ENCODE measurements at places on chromosomes 13 and 19.

DNA sequence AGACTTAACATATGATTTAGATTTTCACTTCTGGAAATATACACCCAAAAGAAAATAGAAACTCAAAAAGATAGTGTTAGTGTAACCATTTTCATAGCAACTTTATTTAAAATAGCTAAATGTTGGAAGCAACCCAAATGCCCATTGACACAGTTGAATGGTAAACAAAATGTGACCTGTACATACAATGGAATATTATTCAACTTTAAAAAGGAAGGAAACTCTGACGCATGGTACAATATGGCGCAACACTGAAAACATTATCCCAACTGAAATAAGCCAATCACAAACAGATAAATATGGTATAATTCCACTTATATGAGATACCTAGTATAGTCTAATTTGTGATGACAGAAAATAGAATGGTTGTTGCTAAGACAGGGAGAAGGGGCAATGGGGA is 1456.1 kb upstream of the MIR17HG start:
- no peak for DNase-seq

DNA sequence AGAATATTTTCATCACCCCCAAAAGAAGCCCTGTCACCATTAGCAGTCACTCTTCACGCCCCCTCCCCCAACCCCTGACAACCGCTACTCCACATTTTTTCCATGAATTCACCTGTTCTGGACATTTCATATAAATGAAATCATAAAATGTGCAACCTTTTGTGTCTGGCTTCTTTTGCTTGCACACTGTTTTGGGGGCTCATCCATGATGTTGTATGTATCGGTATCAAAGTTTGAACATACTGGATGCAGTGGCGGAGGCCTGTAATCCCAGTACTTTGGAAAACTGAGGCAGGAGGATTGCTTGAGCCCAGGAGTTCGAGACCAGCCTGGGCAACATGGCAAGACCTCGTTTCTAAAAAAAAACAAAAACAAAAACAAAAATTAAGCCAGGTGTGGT is 7.2 kb downstream of the GADD45B start:
- no peak for DNase-seq

- DNase-seq: no peak
These were observed at the start of gene MAB21L1 for GRCh38 chr13:35475960-35476943. Gene MAB21L1 (minus strand): TSS chr13:35476689. CDS start chr13:35476138, 551 bp downstream.

DNA sequence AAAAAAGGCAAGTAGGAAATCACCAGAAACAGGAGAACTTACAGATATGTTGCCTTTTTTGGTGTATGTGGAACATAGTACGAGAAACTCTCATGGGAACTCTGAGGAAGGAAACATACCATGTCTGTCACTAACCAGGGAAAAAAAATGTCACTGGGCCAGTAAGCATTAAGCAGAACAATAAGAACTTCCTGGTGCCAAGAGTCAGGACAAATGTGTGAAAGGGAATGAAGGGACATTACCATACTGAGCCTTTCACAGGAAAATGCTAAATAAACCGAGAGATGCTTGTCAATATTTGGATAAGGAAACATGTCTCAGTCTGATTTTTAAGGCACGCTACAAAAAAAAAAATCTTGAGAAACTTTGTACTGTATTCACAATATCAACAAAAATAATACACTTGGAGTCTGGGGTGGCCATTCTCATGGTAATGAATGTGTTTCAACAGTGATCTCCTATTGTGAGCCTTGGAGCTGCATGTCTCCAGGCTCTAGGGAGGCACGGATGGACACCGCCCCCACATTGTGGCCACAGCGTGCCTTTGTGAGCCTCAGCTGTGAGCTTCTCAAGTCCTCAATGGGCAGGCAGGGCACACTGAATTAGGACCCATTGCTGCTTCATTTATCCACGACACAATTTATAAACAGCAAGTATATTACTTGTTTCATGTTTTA is 113.0 kb upstream of the ARGLU1 start:
- DNase-seq: no peak

GRCh38 chr19:42317535-42317934 is 4.4 kb downstream of the TMEM145 start:
- DNase-seq: no peak

DNA sequence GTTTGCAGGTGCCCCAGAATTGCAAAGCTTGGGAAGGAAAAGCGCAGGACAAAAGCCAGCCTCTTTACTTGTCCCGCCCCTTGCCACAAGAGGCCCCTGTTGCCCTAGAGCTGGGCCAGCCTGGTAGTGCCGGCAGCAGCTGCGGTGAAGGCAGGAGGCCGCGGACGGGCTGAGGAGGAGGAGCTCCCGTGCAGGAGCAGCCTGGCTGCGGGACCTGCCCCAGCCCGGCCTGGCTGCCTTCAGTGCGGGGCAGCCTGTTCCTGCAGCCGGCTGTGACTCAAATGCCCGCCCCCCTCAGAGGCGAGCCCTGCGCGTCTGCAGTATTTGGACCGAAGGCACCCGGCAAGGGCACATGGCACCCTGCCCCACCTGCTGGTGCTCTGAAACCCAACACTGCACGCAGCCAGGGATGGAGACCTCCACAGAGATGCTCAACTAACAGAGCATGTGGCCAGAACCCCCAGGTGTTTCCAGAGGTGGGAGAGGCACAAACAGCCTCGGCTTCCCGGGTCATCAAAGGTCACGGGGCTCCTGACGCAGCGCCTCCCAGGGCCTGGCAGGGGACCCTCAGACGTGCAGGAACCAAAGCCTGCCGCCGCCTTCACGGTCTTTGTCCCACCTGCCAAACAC is 29.7 kb downstream of the NAXD start:
- peak; percentile 42 for DNase-seq

DNA sequence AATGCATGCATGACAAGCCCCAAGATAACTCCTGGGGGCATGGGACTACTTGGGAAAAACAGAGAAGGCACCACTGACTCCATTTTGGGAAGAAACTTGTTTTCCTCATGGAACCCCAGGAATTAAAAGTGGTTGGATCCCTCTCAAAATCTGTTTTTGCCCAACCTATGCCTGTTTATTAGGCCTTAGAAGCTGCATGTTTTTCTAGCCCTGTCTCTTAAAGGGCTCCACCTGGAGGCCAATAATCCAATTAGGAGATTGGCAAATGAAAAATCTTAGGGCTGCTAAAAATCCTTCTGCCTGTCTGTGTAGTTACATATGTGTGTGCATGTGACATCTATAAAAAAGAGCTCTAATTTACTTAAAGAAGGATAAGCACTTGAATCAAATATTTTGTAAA is 26.9 kb downstream of the MED4 start:
- no peak for DNase-seq

DNA sequence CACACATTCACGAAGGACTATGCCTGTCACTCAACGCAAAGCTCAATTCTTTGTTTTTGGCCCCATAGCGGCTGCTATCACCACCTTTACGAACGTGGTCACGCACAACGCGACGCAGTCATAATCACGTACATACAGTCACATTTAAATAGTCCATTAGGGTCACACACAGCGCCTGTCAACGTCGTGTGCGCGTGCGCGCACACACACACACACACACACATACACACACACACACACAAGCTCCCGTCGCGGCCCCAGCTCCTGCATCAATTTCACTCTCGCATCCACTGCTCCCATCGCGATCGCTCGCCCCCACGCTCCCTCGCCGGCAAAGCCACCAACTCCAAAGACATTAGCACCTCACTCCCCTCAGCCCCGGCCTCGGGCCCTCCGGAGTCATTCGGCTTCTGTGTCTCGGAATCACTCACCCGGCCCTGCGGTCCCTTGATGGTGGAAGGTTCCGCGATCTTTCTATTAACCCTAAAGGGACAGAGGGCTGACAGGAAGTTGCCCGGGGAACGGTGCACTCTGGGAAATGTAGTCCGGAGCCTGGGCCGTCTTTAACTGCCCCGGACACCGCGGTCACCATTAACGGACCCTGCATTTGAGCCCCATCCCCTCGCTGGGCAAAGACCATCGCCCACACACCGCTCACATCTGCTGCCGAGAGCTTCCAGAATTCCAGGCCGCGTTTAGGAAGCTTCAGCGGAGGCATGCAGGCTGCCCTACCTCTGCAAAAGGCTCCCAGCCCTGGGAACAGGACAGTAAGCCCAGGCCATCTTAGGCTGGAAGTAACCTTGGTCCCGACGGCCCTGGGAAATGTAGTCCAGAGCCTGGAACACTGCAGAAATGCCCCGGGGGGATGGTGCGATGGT is at the start of gene ZNF790:
Gene ZNF790, minus strand, starts transcription at position 482 of the 878 bp plus-strand sequence. CDS start 12,768 bp downstream, outside the sequence.
- DNase-seq: peak; percentile 62

DNA sequence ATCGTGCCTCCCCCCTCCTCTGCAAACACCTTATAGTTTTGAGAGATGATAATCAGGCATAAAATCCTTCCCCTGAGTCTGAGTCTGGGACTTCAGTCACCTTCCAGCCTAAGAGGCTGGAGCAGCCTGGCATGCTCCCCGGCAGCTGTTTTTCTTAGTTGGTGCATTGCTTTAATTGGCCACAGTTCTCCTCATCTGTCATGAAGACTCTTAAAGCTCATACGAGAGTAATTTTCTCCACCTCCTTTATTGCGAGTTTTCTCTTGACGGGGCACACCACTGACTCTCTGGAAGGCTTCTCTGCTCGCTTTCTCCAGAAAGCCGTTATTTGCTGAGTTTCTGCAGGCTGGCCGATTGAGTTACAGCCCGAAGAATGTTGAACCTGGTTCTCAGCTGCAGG is 310.5 kb downstream of the ATP8A2 start:
- no peak for DNase-seq

GRCh38 chr19:45676851-45677263 is 8.8 kb downstream of the GIPR start:
- DNase-seq: no peak

DNA sequence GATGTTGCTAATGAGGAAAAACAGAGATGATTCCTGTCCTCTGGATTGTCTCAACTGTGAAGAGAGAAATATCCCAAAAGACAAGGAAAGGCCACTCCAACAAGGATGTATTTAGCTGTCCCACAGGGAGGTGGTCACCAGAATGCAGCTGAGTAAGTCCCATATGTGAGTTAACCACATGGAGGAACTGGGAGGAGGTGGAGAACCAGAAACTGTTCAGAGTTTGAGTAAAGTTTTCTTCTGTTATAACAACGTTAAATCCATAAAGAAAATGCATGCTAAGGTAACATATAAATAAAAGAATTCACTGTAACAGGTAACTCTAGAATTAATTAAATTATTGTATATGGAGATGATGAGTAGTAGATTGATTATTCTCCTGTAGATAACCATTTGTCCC is 5.3 kb downstream of the ZNF763 start:
- DNase-seq: no peak

DNA sequence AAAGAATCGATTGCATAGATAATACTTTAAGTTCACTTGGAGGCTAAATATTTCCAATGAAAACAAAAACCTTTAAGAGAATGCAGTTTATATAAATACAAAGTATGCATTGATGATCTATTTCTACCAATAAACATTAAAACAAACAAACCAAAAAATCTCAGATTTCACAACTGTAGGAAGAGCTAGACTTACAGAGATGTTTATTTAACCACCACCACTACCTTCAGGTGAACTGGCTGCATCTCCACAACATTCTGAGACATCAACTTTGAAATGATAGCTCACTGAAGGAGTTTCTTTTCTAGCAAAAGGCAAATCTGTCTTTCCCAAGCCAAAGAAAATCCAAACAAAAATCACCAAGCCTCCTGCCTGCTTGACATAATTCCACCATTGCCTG is 44.2 kb downstream of the FOXO1 start:
- no peak for DNase-seq

DNA sequence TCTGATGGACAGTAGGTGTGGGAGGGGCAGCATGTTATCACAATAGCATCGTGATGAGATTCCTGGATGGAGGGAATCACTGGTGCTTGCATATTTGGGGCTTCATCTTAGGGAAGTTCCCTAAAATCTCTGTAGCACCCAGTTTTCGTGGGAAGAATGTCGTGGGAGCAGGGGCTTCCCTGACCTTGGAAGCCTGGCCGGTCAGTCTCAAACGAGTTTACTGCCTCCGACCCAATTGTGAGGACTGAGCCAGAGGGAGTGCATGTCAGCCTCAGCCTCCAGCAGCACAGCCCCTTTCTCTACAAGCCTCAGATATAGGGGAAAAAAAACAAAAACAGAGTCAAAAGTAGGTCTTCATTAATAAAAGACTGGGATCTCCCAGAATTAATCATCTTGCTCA is 32.2 kb downstream of the COL4A2 start:
- no peak for DNase-seq

DNA sequence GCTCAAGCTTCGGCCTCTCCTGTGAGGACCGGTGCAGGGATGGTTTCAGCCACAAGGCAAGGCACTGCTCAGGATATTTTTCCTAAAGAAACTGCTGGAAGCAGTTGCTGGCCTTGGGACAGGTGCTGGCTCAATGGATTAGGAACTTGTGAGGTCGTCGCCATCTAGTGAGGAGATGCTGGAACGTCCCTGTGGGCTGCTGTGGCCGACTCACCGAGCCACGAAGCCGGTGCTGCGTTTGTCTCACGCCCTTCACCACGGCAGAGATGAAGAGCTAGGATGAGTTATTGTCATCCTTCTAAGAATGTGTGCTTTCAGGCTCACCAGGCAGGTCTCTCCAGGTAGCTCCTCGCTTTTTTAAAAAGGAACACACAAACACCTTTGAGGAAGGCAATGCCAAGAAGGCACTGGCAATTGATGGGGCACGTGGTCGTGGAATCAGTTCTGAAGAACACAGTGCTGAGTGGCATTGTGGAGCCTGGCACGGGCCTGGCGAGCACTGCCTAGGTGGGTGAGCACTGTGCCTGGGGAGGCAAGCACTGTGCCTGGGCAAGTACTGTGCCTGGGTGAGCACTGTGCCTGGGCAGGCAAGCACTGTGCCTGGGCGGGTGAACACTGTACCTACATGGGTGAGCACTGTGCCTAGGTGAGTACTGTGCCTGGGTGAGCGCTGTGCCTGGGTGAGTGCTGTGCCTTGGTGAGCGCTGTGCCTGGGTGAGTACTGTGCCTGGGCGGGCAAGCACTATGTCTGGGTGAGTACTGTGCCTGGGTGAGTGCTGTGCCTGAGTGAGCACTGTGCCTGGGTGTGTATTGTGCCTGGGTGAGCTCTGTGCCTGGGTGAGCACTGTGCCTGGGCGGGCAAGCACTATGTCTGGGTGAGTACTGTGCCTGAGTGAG is 140.4 kb downstream of the TEX29 start:
- no peak for DNase-seq

- DNase-seq: no peak
These were observed 9.8 kb upstream of the SIAH3 start for GRCh38 chr13:45861322-45861721.

- peak; percentile 87 for DNase-seq
These were observed 689 bp downstream of the ING1 start for GRCh38 chr13:110713981-110714796.

DNA sequence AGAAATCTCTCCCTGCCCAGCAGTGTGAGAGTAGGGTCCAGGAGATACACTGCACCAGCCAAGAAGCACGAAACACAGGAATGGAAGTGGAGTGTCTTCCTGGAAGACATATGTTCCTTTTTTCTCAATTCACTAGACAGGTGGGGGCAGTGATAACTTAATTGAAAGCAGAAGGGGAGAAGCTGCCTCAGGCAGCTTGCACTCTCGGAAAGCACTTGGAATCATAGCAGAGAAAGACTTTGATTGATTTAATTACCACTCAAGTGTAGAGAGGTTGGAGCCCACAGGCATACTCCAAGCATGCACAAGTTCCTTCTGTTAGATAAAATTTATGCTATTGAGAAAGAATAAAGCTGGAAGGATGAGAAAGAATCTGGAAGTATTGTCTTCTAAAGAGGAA is 249.4 kb downstream of the SLITRK6 start:
- DNase-seq: no peak

All from CD8-positive, alpha-beta T cell (primary cell).